ENCODE measurements at places on chromosomes 12 and 14.

GRCh38 chr14:69972755-69973154 is 93.5 kb downstream of the SMOC1 start:
- DNase-seq, result no peak

GRCh38 chr14:58901826-58902225 is 264.1 kb downstream of the DACT1 start:
- DNase-seq, result no peak

DNA sequence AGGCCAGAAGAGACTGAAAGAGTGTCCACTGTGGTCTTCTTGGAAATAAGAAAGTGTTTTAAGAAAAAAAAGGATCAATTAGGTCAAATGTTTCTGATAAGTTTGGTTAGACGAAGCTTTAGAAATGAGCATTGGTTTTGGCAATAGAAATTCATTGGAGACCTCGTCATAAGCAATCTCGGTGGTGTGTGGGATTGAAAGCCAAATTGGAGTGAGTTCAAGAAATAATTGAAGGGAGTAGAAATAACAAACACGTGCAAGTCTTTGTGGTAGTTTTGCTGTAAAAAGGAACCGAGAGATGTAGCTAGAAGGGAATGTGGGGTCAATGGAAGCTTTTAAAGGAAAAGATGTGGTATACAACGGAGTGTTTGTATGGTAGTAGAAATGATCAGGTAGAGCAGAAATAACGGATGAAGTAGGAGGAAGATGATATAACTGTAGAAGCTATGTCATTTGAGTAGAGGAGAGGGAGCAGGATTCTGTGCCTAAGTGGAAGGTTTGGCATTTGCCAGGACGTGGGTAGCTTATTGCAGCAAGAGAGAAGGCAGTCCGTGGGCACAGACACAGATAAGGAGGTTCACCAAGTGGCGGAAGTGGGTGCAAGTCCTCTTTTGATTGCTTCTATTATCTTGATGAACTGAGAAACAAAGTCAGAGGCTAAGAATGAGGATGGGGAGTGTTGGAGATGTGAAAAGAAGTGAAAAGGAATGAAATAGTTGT is 146.2 kb downstream of the DACT1 start:
- no peak for DNase-seq

GRCh38 chr12:68279227-68280054 is 26.0 kb upstream of the IL22 start:
- DNase-seq, result no peak

- no peak for DNase-seq
Observed at GRCh38 chr12:108270035-108270848, 68.9 kb downstream of the CMKLR1 start.

GRCh38 chr14:25108291-25108690 is 58.3 kb upstream of the STXBP6 start:
- DNase-seq, result no peak

DNA sequence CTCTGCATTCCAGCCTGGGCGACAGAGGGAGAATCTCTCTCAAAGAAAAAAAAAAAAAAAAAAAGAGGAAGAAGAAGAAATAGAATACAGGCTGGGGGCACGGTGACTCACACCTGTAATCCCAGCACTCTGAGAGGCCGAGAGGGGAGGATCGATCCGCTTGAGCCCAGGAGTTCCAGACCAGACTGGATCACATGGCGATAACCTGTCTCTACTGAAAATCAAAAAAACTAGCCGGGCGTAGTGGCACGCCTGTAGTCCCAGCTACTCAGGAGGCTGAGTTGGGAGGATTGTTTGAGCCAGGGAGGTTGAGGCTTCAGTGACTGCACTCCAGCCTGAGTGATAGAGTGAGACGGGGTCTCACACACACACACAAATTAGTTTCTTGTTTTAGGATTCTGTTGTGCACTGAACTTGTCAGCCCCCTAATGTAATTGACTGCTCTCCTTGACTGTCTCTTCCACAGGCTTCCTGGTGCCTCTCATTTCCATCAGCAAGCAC is 963 bp upstream of the TINF2 start:
- no peak for DNase-seq

GRCh38 chr12:21893924-21894323 is 47.3 kb downstream of the ABCC9 start:
- DNase-seq, result no peak

DNA sequence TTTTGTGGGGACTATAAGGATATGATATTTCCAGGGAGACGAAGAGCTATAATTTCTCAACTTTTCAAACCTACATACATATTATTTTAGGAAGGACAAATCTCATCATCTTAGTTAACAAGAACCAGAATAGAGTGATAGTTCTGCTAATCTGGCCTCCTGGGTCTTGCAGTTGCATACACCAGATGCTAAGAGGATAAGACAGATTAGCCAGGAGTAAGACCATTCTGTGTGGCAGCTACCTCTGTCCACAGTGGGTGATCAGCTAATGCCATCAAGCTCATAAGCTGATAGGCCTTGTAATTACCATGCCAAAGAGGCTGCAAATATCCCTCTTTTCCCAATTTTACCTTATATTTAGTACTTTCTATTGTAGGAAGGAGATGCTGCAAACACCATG is 776.8 kb downstream of the NRXN3 start:
- DNase-seq, result no peak

GRCh38 chr12:33653362-33653761 is 213.7 kb upstream of the SYT10 start:
- no peak for DNase-seq

DNA sequence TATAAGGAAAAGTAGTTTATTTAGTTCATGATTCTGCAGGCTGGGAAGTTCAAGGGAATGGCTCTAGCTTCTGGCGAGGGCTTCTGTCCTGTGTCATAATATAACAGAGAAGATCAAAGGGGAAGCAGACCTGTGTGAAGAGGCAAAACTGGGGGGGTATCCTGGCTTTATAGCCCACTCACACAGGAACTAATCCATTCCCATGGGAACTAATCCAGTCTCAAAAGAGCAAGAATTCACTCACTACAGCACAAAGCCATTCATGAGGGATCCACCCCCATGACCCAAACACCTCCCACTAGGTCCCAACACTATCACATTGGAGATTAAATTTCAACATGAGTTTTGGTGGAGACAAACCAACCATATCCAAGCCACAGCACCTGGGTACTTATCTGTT is 6.9 kb downstream of the ALDH6A1 start:
- DNase-seq, result no peak

- DNase-seq, result no peak
Observed at GRCh38 chr14:97402279-97402678, 605.1 kb downstream of the VRK1 start.

DNA sequence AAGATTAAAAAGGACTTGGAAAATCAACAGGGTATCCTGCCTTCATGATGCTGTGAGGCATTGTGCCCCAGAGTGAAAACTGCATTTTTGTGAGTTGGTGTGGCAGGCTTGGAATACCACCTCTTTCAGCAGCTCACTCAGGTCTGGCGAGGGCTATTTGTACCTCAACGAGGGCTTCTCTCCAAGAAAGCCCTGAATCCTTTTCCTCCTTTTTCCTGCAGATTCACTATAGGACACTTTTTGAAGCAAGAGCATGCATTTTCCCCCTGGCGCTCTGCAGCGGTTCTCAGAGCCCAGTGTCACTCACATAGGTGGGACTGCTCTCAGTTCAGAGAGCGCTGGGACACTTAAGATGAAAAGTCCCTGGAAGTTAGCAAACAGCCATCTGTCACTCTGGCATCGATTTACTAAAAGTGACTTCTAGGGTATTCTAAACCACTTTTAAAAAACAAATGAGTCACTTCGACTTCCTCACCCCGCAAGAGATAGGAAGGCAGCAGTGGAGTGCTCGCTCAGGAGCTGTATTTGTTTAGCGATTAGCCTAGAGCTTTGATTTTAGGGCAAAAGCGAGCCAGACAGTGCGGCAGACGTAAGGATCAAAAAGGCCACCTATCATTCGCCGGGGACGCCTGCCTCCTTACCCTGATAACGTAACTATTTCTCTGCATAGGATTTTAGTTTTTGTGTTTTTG is 782 bp upstream of the LGR5 start:
- DNase-seq, result no peak

GRCh38 chr14:51872396-51872795 is 12.0 kb downstream of the GNG2 start:
- no peak for DNase-seq

DNA sequence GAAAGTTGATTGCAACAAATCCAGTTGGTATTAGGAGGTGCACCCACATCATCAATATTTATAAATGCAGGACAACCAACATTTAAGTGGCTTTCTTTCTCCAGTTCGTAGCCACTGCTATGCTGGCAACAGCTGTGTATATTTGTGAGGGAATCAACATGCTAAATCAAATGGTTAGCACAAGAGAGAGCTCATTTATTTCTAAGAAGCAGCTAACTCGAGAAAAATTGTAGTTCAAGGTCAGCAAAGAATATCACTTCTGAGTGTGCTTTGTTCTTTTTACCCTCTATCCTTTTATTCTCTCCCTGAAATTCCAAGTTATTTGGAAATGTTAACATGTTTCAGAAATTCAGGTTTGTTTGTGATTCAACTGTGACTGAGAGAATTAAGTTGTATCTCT is 137.3 kb downstream of the NAV3 start:
- no peak for DNase-seq

DNA sequence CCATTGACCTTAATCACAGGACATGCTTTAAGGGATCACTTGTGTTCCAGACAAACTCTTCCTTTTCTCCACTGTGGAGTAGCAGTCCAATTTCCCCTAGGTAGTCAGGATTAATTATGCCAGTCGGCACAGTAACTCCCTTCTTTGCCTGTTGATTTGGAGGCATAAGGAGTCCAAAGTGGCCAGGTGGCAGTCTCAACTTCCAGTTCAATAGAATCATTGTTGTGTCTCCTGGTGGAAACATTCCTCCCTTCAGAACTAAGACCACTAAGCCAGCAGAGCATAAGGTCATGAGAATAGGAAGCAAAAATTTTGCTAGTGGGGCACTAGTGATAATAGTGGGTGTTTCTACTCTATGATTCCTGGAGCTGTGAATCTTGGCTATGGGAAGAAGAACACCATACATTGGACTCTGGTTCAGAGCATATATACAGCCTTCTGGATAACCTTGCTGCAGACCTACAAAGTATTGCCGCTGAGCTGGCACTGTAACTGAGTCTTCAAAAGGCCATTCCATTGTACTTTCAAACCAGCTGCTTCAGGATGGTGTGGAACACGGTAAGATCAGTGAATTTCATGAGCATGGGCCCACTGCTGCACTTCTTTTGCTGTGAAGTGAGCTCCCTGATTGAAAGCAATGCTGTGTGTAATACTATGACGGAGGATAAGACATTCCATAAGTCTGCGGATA is 147.3 kb upstream of the MAX start:
- DNase-seq, result no peak

- DNase-seq, result no peak
Observed at GRCh38 chr14:58200480-58200841, 512 bp downstream of the ACTR10 start.

GRCh38 chr12:38161123-38162000 is 155.2 kb upstream of the ALG10B start:
- DNase-seq, result no peak

- no peak for DNase-seq
Observed at GRCh38 chr12:76878099-76878898, 520 bp downstream of the CSRP2 start.

- no peak for DNase-seq
Observed at GRCh38 chr14:56532546-56532945, 47.1 kb upstream of the TMEM260 start.

DNA sequence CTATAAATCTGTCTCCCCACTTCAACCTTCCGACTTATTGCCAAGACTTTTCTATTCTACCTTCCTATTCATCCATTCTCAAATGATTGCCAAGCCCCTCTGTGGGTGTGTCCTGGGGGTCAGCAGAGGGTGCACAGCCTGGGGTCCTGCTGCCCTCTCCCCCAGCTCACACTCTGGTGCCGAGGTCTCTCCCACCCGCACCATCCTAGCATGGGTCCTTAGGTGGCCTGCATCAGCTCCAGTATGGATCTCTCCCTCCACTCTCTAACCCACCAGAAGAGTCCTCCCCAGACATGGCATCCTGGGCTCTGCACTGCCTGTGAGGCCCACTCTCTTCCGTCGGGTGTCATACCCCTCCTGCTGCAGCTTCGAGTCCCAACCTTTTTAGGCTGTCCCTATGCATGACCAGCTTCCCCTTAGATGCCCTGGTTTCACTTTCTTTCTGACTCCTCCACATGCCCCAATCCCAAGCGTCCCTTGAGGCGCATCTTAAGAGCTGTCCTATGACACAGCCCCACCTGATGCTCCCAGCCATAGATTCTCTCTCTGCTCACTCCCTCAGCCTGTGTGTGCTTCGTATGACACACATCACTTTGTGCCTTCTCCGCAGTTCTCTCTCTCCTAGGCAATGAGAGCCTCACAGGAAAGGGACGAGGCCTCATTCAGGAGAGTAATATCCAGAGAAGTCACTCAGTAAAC is 43.9 kb downstream of the GIT2 start:
- DNase-seq, result no peak
